Pons (tissue), 1 donor: ENCODE measurements at places on chromosomes 2 and 18.

- no peak for DNase-seq
Observed at GRCh38 chr2:163565192-163565591, 170.6 kb downstream of the FIGN start.

- DNase-seq, result peak; percentile 58
Observed at GRCh38 chr18:67514901-67515540, 1.5 kb downstream of the DSEL start.

GRCh38 chr18:2354292-2354691 lies 217.0 kb downstream of the METTL4 start:
- DNase-seq, result no peak

DNA sequence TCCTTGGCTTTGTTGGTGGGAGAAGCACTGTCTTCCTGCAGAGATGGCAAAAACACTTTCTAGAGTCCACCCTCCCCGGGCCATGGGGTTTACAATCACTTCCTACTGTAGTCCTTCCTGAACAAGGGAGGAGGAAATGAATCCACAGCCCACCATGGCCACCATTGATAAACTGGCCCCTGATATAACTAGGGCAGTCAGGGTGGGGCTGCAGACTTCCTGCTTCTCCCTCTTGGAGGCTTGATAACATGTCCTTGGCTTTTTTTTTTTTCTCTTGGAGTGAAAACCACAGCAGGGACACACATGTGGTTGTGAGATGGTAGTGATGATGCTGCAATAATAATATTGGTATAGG lies 437.8 kb downstream of the ZNF521 start:
- DNase-seq, result no peak

DNA sequence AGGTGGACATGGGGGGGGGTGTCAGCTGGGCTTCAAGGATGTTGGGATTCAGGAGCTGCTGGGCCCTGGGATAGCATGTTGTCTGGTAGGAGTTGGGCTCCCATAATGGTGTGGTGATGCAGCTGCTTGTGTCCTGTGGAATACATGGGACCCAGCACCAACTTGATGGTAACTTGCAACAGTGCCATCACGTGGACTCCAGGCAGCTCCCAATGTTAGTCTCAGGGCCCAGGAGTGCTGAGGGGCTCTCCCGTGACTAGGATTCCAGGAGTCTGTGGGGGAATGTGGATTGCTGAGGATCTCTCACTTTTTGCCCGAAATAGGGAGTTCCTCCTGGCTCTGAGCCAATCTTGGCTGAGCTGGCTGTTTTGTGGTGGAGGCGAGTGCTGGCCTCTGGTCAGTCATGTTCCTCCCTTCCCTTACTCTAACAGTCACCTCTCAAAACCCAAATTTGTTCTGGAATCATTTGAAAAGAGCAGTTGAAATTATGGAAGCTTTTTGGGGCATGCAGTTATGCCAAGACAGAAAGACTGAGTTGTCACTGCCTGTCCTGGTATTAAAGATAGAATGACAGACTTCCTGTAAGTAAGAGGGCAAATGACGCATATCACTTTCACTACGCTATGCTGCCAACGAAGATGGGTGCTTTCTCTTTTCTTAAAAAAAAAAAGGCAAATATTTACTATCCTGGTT lies 607.1 kb downstream of the ADCYAP1 start:
- no peak for DNase-seq

GRCh38 chr2:126898636-126899035 lies at the start of gene TEX51:
Gene TEX51 (plus strand): TSS chr2:126898890. CDS start chr2:126898919, 29 bp downstream.
- DNase-seq, result no peak

- peak; percentile 97 for DNase-seq
Observed at GRCh38 chr2:144461308-144461766, 58.6 kb downstream of the ZEB2 start.

DNA sequence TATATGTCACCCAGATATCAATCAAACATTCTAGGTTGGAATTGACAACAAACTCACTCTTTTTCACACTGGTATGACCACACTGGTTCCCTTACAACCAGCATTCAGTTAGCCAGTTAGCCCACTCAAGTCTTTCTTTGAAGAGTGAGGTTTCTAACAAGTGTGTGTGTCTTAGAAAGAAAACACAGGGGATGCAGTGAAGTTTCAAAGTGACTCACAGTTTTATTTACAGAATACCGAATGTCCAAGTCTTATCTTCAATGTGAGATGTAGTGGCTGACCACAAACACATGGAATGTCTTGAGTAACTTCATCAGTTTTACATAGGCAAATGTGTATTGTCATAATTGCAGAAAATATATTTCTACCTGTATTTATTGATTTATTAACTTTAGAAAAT lies 274.7 kb upstream of the HNMT start:
- DNase-seq, result no peak
